Cerebellum (tissue), 4 donors: ENCODE measurements at places on chromosomes 3 and 15. TPM values are rescaled to one million over a fixed set of nuclear protein-coding genes. Genes with fewer than 3 reads are reported as not detected.

Gene BBX
- total RNA-seq, result 52.5 TPM

Gene MYRIP
- total RNA-seq, result 13.5 TPM

Gene SAXO2
- 13.8 TPM for total RNA-seq

Gene CDC25A
- total RNA-seq, result 8.7 TPM

Gene GRAMD2A
- total RNA-seq, result 0.36 TPM

Gene SLC22A13
- total RNA-seq, result 1.4 TPM

Gene CLEC3B
- total RNA-seq, result 17.1 TPM

Gene SEMA3B
- total RNA-seq, result 3.4 TPM

Gene GRM2
- total RNA-seq, result 9.4 TPM

Gene DPPA4
- total RNA-seq, result 4.6 TPM

Gene TYRO3
- total RNA-seq, result 13.1 TPM

Gene CCK
- total RNA-seq, result 2.4 TPM

Gene TMC3
- total RNA-seq, result 0.09 TPM

Gene LDHAL6B
- total RNA-seq, result not detected

Gene SHC4
- 9.5 TPM for total RNA-seq

Gene SENP8
- total RNA-seq, result 3.0 TPM

Gene B3GNT5
- total RNA-seq, result 19.9 TPM

Gene TRH
- total RNA-seq, result 16.4 TPM

Gene PLSCR4
- total RNA-seq, result 13.4 TPM

Gene TRIP4
- 18.3 TPM for total RNA-seq

Gene PRC1
- total RNA-seq, result 43.1 TPM

Gene C3orf33
- 5.4 TPM for total RNA-seq

Gene MUC20
- total RNA-seq, result 4.3 TPM

Gene SAMMSON
- total RNA-seq, result not detected

Gene C3orf22
- total RNA-seq, result 0.18 TPM

Gene CCR8
- total RNA-seq, result not detected

Gene GXYLT2
- total RNA-seq, result 7.4 TPM

Gene DOCK3
- 30.4 TPM for total RNA-seq

Gene ADIPOQ
- 0.27 TPM for total RNA-seq

Gene ALG1L2
- total RNA-seq, result 0.91 TPM

Gene ANKUB1
- 0.36 TPM for total RNA-seq

Gene RLBP1
- 0.18 TPM for total RNA-seq

Gene ADAMTSL3
- 1.4 TPM for total RNA-seq

Gene VIPR1
- total RNA-seq, result 2.0 TPM
